ENCODE measurements at places on chromosomes 12 and 14.

GRCh38 chr12:83322809-83323208 lies 636.1 kb downstream of the TMTC2 start:
- DNase-seq = no peak

DNA sequence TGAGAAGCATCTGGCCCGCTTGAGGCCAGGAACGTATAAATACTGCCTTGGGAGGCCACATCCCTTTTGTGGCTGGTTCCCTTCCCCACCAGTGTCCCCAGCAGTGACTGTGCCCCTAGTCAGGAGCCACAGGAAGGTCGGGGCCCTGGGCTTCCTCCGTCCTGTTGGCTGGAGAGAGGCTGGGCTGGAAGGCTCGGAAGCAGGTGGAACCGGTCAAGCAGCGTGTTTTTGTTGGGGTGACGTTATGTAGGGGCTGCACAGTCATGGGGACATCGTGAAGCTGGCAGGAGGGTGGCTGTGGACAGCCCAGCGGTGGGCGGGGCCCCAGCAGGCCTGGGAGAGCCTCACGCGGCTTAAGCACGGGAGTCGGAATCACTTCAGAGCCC lies 10.1 kb downstream of the XRCC3 start:
- no peak for DNase-seq

DNA sequence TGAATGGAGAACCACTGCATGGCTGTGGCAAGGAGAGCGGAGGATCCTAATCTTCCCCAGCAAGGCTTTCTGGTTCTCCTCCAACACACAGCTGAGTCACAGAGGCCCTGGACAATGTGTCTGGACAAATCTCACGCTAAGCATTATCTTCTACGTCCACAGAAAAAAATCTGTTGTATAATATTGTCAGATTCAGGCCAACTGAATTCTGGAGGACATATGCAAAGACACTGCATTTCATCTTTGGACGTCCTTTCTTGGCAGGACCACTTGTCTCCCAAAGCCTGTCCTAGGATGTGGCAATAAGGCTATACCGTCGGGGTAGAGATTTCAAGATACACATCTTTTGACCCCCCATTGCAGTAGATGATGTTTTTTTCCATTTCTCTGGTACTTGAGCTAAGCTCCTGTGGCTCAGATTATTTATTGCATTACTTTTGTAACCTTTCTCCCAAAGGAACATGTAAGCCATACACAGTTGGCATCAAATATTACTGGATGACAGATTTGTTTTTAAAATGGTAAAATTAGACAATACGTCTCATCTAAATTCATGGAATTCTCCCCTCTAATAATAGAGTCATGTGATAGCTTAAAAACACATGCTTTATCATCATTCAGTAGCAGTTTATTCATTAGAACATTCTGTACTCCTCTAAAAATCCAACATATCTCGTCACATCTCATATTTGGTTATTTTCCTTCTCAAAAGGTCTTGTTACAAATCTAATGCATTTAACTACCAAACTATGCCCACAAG lies 19.4 kb downstream of the LMO3 start:
- no peak for DNase-seq

DNA sequence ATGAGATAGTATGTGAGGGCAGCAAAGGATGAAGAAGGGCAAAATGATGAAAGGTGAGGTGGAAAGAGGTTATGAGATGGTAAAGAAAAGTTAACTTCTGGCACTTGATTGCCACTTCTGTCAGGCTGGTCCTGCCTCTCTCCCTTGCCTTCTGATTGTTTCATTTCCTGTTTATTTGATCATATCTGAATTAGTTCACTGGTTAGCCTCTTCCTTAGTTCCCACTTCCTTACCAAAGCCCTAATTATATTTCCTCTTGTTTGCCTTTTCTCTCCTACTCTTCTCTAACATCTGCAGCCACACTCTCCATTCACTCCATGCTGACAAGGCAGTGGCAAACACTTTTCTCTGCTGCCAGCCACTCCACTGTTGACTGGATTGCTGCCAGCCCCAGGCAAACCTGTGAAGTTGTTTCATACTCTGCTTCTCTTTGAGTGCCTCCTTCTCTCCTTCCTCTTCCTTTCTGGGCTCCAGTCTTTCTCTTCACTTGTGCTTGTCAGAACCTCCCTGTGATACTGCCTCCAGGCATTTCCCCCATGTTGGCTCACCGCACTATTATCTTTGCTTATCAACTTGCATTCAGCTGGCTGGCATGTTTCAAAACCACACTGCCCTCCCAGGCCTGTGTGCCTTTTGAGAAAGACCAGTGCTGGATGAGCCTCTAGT lies 8.1 kb downstream of the PNP start:
- no peak for DNase-seq

GRCh38 chr12:114412825-114413749 lies 7.1 kb upstream of the TBX5 start:
- DNase-seq = no peak

GRCh38 chr12:109728921-109729320 lies 15.3 kb downstream of the FAM222A start:
- no peak for DNase-seq

Measured in HFF-Myc (cell line).